Activated CD4-positive, alpha-beta T cell treated with anti-CD3 and anti-CD28 coated beads, Interleukin-2, Interleukin-4, amounts not matched to agents 100 ng/mL and 50 ng/mL, durations not matched to agents 16 hours and 8 hours (primary cell): ENCODE measurements at places on chromosomes 13 and 19.
A peak's percentile ranks its signal among the peaks of the same experiment; 100 is the strongest.

DNA sequence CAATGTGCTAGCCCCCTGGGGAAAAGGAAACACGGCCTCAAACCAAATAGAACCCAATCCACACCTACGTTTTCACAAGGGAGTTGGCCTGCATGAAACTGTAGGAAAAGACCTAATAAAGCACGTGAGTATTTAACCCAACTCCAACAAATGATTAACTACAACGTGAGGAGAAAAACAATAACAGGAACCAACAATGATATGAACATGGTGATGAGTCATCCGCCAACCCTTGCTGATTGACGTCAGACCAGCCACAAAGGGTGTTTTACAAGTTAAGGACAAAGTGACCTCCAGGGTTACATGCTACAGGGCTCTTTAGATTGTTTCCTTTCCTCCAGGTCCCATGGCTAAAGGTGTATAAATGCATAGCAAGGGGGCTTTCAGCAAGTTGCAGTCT is 460.5 kb downstream of the COG6 start:
- peak; percentile 65 for DNase-seq

GRCh38 chr19:22604571-22605274 is 29.4 kb upstream of the ZNF492 start:
- no peak for DNase-seq

GRCh38 chr13:30222254-30222653 is 85.1 kb downstream of the KATNAL1 start:
- peak; percentile 39 for DNase-seq

- no peak for DNase-seq
These were observed 88.5 kb upstream of the C1QTNF9B start for GRCh38 chr13:23985839-23986238.

GRCh38 chr19:33667141-33667650 is 45.4 kb downstream of the CHST8 start:
- DNase-seq, result no peak

DNA sequence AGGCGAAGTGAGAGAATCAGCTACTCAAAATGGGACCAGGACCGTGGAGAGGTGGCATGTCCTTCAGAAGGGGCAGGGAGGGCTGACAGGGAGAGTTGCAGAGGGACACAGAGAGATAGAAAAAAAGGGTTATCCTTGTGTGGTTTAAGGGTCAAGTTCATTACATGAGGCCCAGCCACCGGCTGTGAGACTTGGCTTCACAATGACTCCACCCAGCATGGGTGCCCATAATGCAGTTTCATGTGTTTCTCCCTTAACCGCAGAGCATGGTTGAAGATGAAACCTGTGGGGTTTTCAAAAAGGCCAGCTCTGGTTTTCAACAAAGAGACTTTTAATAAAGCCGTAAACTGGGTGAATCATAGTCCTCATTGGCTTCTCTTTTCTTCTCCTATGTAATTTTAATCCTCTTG is 164.6 kb downstream of the KLF5 start:
- DNase-seq, result peak; percentile 73

- no peak for DNase-seq
These were observed 109.7 kb upstream of the MCF2L start for GRCh38 chr13:112859128-112859816.

GRCh38 chr13:113053801-113054604 is 51.6 kb upstream of the F7 start:
- DNase-seq, result no peak
